ENCODE measurements at places on chromosomes 4 and X. TPM values are rescaled to one million over a fixed set of nuclear protein-coding genes. Genes with fewer than 3 reads are reported as not detected.

The REPS2 gene
- 26.1 TPM for total RNA-seq

The PI4K2B gene
- 23.0 TPM for total RNA-seq

The HSFX2 gene
- total RNA-seq = 0.24 TPM

The RIBC1 gene
- 10.5 TPM for total RNA-seq

The FANCB gene
- total RNA-seq = not detected

The SCLT1 gene
- 7.9 TPM for total RNA-seq

GRCh38 chr4:128354205-128354821, 66.7 kb upstream of the PGRMC2 start:
- no peak for DNase-seq

DNA sequence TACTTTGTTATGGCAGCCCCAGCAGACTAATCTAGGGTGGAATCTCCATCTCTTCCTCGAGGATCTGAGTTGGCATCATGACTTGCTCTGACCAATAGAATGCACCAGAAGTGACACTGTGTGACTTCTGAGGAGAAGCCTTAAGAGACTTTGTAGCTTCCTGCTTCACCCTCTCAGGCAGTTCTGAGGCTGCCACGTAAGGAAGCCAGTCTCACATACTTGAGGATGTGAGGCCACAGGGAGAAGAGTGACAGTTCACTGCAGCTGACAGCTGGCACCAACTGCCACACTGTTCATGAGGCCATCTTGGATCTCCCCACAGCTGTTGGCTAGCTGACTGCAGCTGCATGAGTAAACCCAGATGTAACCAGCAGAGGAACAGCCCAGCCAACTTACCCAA, 29.3 kb upstream of the BCOR start:
- DNase-seq = no peak

DNA sequence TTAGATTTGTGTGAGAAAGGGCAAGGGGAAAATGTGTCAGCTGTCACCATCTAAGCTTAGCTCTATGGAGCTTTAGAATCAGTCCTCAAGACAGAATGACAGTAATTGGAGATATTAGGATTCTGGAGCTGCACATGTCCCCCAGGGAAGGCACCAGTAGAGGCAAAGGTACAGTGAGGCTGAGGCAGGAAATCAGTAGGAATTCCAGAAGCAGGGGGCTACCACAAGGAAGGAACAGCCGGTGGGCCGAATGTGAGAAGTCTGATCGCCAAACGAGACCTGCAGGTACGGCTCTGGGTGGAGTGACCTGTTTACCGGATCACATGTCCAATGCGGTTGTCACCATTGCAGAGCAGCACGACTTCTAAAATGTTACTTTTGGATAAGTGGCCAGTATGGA, 52.6 kb downstream of the RNF150 start:
- DNase-seq = no peak

DNA sequence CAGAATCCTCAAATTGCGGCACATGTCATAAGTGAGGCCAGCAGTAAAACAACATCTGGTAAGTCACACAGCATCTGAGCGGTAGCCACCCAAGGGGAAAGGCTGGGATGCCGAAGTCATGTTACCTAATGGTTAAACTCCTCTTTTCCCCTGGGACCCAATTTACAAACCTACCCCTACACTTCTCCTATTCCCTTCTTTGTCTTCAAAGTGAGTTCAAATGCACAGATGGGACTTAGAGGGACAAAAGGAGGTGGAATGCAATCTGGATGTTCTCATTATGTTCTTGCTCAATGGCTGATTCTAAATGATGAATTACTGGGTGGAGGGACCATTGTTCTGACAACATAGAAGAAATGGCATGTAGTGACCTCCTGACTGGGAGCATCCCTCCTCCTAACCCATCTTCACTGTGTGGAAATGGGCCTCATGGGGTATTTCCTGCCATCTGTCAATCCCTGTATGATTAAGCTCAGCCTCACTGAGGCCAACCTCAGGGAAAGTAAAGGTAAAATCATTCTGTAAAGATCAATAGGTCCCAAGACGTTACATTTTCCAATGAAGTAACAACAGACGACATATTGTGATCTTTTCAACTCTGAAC, 8.5 kb downstream of the CD40LG start:
- no peak for DNase-seq

DNA sequence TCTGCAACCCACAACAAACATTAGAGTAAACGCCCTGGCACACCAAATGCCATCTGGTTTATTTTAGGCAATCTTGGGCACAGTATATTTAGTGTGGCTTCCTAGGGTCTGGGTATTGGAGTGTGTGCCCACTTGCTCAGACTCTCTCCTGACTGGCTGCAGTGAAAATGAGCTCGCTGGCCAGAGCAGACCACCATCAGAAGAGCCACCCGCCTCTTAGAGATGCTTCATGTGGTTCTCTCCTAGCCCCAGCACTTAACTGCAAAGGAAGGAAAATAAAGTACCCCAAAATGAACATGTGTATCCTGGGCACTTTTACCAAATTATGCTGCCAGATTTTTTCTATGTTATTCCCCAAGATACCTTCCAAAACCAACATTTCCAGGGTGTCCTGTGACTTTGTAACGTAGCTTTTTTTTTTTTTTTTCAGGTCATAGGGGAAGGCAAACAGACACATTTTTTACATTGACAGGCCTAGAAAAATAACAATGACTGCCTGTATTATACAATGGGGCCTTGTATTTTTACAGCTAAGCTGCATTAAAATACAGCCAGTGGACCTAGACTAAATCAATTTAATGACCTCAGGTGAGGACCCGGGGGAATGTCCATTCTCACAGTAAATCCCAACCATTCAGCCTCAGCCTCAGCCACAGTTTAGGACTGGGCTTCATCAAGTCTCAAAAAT, 193.7 kb downstream of the RASL11B start:
- DNase-seq = no peak

DNA sequence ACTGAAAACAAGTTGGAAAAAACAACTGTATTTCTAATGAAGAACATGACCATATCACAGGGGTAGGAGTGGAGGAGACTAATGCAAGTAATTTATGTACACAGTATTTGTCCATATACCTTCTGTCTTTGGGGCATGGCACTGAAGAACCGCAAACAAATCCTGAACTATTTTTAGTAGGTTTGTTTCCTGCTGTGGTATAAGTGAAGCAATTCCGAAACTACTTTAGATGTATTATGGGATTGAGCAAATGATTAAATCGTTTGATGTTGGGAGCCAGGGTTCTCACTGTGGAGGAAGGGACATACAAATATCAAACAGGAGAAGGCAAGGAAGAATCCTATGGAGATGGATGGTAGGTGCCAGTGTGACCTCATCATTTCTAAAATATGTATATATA, 18.9 kb upstream of the SH3KBP1 start:
- no peak for DNase-seq

DNA sequence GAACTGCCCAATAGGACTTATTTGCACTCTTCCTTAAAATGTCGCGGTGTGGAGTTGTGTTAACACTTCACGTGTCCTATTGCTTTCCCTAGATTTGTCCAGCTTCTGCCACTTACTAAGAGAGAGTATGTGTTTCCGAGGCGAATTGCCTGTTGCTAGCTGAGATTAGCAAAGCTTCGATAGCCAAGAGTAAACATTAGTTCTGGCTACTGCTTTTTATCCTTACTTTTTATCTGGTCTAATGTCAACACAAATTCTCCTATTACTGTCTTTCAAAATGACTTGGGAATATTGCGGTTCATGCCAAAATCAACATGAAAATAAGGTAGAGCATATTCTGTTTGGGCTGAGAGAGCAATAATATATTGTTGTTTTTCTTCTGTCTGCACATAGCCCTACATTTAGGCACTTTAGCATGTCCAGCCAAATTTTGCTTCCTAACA, 90.4 kb upstream of the VEGFC start:
- DNase-seq = no peak
